ENCODE measurements at places on chromosomes 1 and 21.

DNA sequence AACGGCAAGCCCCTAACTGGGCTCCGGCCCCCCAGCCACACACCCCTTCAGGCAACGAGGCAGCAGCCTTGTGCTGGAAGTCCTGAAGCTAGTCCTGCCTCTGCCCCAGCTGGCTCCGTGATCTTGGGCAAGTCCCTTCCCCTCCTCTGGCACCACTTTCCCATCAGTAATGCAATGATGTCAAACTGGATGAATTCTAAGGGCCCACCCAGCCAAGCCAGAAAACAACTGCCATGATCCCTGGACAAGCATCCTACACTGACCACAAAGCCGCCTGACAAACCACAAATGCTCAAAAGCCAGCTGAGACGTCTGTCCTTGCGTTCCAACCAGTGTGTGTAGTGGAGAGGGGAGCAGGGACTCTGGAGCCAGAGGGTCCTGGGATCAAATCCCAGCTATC lies 26.8 kb downstream of the IFFO2 start:
- DNase-seq: no peak

- DNase-seq: no peak
Observed at GRCh38 chr21:44482581-44483287, 27.4 kb downstream of the LRRC3 start.

GRCh38 chr1:17690906-17691634 lies 64.1 kb upstream of the ACTL8 start:
- DNase-seq: no peak

DNA sequence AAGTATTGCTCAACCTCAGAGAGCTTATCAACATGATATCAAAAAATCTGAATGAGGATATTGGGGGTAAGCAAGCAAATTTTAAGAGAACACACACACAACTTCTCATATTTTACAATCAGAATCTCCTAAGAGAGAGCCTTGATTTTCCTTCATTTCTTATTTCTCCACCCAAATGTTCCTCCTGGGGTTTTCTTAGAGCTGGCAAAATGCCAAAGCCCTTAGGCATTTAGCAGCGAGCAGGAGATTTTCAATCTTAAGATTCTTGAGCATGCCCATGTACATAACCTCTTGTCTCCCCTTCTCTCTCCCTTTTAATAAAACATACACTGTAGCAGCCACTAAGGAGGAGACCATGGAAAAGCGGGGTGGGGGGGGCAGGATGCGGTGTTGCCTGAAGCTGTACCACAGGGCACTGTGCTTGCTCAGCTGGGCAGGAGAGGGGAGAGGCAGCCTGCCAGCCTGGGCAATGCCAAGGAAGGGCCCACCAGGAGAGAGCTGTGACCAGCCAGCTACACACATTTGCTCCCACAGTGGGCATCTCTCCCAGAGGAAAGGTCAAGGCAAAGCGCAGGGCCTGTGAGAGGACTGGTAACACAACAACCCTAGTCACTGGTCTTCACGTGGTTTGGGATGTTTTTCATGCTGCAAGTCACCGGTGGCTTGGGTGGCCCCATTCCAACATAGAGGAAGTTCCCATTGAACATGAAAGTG lies 4.3 kb downstream of the BRINP2 start:
- no peak for DNase-seq

- DNase-seq: no peak
Observed at GRCh38 chr1:91619881-91620280, 119.2 kb downstream of the CDC7 start.

DNA sequence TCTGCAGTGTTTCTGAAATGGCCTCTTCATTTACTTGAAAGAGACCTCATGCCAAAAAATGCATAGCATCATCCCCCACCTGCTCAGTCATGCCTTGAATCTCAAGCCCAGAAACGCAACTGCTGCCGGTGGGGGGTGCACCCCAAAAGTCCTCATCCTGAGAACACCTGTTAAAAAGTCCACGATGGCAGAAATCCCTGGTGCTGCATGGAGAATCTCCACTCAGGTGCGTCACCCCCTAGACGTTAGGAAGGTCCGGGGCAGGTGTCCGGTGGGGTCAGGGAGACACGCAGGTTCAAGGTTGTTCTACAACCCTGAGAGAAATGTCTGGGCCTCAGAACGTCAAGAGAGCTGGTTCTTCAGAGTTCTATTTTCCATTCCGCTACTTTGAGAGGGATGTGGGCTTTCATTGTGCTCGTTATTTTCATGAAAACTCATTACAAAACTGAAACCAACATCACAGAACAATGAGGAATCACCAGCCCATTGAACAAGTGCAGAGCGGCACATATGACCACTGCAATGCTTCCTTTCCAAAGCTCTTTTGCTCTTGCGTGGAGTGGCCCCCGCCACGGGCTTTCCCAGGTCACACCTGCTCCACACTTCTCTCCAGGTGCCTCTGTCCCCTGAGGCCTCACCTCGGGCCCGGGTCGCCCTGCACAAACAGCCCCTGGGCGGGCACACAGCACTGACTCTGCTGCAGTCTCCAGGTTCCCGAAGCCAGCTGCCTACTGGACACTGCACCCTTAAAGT lies 201.9 kb downstream of the TOMM20 start:
- DNase-seq: no peak

- DNase-seq: no peak
Observed at GRCh38 chr1:89588480-89588879, 44.4 kb upstream of the LRRC8C start.

GRCh38 chr1:162070094-162070748 lies 730 bp downstream of the NOS1AP start:
- no peak for DNase-seq

- no peak for DNase-seq
Observed at GRCh38 chr1:25186161-25187007, 45.9 kb downstream of the SYF2 start.

DNA sequence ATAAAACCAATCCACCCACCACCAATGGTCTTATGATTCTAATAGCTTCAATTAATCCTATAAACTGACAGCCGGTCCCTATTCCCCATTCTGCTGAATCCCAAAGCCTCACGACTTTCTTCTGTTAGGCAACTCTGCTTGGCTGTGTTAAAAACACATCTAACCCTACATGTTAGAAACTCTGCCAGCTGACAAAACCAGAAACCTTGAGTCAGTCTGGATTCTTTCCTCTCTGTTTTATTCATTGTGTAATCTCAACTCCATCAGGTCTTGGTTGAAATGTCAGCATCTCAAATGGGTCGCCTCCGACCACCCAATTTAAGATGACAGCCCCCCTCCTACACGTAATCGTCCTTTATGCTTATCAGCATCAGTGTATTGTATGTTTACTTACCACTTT lies 312.1 kb downstream of the DISC1 start:
- no peak for DNase-seq

DNA sequence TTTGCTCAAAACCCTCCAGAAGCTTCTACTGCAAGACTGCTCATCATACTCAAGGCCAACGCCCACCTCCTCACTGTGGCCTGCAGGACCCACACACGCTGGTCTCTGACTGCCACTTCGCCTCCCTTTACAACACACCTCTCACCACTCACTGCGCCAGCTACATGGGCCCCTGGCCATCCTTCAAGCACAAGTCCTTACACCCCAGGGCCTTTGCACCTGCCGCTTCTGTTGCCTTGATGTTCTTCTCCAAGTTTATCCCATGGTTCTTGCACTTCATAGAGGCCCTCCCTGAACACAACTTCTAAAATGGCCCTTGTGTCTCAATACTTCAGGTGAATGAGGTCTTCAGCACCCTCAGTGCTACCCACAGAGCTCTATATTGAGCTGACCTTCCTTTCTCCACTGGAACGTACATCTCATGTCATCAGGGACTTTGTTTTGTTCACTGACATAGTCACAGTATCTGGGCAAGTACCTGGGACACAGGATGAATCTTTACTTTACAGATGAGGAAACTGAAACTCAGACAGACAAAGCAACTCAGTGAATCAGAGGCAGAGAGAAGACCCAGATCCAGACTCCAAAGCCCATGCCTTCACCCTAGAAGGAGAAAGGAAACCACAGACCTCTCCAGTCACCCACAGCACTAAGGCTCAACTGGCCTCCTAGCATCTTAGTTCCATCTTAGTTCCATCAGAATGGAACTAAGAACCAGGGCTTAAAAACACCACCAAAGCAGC lies 34.7 kb upstream of the CLSTN1 start:
- no peak for DNase-seq

DNA sequence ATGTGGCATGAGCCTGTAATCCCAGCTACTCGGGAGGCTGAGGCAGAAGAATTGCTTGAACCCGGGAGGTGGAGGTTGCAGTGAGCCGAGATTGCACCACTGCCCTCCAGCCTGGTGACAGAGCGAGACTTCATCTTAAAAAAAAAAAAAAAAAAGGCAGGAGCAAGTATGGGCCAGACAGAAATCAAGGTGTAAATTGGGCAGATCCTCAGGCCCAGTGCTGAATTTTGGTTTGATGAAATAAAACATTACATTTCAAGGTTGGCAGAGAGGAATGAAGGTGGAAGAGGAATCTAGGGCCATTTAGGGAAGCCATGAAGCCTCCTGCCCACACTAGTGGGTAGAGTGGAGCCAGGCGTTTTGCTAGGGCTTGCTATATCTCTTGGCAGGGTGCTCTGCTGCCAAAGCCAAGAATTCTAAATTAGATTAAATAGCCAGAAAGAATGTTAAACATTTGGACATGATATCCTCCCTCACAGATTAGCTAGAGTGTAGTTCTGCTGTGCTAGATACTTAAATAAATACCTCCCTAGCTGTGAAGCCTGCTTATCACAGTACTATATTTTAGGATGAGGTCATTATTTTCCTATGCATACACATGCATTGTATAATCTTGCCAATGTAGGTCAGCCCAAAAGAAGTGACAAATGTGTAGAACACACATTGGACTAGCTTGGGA lies 16.6 kb upstream of the LGALS8 start:
- DNase-seq: no peak

GRCh38 chr1:170676628-170677027 lies 12.7 kb downstream of the PRRX1 start:
- DNase-seq: no peak

DNA sequence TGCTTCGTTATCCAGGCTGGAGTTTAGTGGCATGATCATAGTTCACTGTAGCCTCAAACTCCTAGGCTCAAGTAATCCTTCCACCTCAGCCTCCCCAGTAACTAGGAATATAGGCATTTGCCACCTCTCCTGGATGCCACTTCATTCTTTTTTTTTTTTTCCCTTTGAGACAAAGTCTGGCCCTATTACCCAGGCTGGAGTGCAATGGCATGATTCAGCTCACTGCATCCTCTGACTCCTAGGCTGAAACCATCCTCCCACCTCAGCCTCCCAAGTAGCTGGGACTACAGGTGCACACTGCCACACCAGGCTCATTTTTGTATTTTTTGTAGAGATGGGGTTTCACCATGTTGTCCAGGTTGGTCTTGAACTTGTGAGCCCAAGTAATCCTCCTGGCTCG lies 19.3 kb downstream of the OSBPL9 start:
- no peak for DNase-seq

- no peak for DNase-seq
Observed at GRCh38 chr1:62385923-62386322, 50.9 kb upstream of the USP1 start.

GRCh38 chr1:183699616-183700160 lies 46.6 kb upstream of the APOBEC4 start:
- DNase-seq: no peak

DNA sequence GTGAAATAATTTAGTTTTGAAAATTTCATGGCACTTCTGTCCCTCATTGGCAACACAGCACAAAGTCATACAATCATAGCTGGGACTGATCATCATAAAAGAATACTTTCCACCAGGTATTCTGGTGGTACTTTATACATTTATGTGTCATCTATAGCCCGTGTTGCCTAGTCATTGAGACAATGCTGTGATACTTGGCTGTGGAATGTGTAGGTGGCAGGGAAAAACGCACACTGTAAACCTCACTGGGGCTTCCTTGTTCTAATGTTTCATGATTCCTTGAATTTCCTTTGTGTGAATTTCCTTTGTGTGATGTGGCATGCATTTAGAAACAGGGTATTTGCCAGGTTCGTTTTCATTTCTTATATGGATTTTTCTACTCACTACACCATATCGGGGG lies 118.3 kb downstream of the FMN2 start:
- DNase-seq: no peak

- DNase-seq: no peak
Observed at GRCh38 chr1:209130886-209131285, 452.6 kb upstream of the CAMK1G start.

- no peak for DNase-seq
Observed at GRCh38 chr1:61078618-61079295, 3.6 kb upstream of the NFIA start.

DNA sequence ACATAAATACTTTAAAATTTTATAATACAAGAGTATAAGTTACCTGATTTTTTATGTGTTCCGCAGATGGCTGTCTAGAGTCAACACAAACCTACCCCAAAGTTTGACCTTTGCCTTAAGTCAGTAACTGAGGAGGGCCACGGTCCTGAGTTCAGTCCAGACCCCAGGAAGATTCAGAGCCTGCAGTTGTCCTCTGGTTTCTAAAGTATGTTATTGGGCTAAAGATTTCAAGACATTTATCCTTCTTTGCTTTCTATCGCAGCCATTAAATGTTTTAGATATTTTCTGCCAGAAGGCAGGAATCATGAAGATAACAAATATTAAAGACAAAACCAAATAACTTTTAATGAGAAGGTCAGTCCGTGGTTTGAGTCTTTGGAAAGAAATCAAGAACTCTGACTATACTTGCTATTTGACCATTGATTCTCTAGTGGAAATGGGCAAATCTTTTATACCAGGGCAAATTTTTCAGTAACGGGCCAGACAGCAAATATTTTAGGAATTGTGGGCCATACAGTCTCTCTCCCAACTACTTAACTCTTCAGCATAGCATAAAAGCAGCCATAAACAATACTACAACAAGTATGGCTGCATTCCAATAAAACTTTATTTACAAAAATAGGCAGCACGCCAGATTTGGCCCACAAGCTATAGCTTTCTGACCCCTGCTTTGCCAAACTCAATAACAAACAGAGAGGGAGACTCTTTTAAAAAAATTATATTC lies 38.0 kb upstream of the HAO2 start:
- no peak for DNase-seq

GRCh38 chr1:181044449-181044966 lies 10.7 kb downstream of the MR1 start:
- no peak for DNase-seq

DNA sequence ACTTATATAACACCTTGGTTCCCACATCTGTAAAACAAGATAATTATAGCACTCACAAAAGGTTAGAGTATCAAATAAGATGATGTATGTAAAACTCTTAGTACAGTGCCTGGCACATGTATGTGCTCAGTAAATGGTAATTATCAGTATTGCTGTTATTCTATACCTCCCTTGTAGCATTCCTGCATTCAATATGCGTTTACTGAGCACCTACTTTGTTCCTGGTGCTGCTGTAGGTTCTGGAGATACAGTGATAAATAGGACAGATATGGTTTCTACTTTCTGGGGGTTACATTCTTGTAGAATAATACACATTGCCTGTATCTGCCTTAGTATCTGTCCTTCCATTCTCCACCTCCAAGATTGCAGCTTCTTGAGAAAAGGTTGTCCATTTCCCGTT lies 1.2 kb upstream of the SSR2 start:
- DNase-seq: no peak

GRCh38 chr1:220217383-220217988 lies 54.8 kb downstream of the RAB3GAP2 start:
- DNase-seq: no peak

DNA sequence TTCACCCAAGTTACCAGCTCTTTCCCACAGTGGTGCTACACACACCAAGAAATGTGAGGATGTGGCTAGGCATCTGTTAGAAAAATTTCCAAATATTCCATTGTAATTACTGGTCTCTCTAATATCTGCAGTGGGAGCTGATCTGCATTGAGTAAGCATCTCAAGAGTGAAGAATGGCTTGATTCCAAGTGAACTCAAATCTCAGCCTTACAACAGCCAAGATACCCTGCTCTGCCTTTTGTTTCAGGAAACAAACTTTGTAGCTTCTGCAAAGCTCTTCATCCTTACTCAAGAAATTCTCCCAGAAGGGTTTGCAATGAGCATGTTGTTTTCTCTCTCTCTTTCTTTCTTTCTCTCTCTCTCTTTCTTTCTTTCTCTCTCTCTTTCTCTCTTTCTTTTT lies 181.1 kb downstream of the FCRL5 start:
- no peak for DNase-seq

Data from right renal pelvis (tissue), 4 donors.